Testis (tissue), 5 donors: ENCODE measurements at places on chromosomes 3 and 15. TPM values are rescaled to one million over a fixed set of nuclear protein-coding genes. Genes with fewer than 3 reads are reported as not detected.

DNA sequence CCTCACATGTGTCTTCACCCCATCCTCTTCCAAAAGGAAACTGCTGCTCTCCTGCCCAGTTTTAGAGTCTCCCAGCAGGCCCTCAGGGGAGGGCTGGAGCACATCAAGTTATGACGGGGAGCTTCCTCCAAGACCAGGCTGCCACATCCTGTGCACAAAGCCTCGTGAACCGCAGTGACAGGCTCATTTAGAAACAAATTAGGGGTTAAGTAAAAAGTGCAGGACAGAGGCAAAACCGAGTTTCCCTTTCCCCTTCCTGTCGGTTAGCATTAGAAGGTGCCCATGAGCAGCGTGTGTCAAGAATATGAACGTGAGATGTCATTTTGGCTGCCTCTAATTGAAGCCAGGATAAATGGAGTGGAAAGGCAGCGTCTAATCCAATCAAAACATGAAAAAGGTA lies 199.7 kb downstream of the ARRDC4 start:
- DNase-seq, result no peak

DNA sequence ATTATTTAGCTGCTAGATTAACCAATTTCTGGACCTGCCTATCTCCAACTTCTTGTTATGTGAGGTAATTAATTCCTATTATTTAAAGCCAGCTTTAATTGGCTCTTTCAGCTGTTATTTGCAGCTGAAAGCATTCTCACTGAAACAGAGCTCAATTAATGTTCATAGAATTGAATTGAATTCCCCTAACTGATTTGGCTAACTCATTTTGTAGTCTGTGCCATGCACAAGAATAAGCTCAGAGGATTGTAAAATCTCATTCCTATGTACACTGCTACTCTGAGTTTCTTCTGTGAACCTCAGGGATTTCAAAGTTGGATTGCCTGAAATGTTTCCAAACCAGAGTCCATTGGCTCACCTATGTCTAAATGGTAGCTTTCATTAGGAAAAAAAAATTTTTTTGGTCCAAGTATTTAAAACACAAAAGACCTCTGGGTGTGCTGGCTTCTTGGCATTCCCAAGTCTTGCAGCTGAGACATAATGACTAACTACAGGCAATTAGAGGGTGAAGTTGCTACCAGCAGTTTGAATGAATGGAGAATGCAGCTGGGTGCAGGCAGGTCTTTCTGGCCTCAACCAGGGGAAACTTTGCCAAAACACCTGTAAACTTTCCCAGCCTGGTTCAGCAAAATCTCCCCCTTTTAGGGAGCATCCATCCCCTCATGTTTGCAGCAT lies 134.3 kb downstream of the EDEM1 start:
- DNase-seq, result no peak

Gene DUOX1
- 5.7 TPM for total RNA-seq

DNA sequence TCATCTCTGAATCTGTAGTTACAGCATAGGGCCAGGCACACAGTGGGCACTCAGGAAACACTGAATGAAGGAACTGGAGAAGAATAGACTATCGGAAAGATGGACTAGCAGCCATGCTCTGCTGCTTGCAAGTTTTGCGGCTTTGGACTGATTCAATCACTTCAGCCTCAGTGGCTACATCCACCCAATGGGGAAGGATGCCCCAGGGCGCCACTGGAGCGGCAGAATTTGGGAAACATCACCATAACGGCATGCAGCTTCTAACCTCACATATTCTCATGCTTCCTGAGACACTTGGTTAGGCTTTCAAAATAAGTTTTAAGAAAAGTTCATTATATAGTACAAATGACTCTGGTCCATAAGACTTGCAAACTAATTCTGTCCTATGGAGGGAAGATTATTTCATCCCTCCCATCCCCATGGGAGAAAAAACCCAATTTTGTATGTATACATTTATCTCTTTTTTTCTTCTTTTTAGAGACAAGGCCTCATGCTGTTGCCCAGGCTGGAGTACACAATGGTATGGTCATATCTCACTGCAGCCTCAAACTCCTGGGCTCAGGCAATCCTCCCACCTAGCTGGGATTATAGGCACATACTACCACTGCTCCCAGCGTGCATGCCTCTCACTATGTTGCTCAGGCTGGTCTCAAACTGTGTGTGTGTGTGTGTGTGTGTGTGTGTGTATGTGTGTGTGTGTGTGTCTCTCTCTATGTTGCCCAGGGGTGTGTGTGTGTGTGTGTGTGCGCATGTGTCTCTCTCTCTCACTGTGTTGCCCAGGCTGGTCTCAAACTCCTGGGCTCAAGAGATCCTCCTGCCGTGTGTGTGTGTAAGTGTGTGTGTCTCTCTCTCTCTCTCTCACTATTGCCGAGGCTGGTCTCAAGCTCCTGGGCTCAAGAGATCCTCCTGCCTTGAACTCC lies 4.1 kb upstream of the FANCD2 start:
- DNase-seq, result no peak

DNA sequence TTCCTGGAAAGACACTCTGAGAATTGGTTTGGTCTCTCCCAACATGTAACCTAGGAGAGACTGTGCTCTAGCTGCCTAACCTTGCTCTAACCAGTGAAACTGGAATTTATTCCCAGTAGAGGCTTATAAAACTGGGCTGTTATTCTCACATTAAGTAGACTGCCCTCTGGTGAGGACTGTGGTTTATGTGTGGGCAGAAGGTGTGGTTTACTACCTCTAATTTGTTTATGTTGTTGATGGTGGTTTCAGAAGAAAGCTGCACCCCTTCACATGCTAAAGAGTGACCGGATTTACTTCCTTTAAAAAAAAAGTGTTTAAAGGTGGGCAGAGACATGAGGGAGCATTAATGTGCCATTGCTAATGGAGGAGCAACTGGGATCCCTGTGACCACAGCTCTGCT lies 273.2 kb downstream of the MECOM start:
- no peak for DNase-seq

- DNase-seq, result no peak
These were observed 34.6 kb upstream of the GPR149 start for GRCh38 chr3:154464440-154465190.

Gene SPTBN5
- 1.4 TPM for total RNA-seq

Gene CDC25A
- 51.6 TPM for total RNA-seq

- no peak for DNase-seq
These were observed 9.9 kb downstream of the RARB start for GRCh38 chr3:25437953-25438352.

DNA sequence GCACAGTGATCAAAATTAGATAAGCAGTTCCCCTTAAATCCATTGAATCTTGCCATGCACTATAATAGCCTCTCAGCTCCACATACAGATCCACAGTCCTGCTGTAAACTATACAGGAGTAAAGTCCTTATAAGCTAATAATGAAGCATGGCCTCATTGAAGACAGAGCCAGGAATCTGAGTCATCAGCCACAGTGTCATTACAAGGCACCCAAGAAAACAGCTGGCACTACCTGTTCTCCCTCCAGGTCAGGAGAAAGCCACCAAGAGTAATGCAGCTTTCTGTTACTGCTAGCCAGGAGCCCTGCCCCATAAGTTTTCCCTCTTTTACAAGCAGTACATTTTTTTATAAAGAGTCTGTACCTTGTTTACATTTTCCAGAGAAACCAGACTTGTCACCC lies 27.3 kb downstream of the WDR49 start:
- no peak for DNase-seq

Gene LRRN1
- 51.3 TPM for total RNA-seq

GRCh38 chr3:134369861-134370596 lies 4.2 kb downstream of the AMOTL2 start:
- no peak for DNase-seq

Gene CHRNA7
- 24.5 TPM for total RNA-seq

DNA sequence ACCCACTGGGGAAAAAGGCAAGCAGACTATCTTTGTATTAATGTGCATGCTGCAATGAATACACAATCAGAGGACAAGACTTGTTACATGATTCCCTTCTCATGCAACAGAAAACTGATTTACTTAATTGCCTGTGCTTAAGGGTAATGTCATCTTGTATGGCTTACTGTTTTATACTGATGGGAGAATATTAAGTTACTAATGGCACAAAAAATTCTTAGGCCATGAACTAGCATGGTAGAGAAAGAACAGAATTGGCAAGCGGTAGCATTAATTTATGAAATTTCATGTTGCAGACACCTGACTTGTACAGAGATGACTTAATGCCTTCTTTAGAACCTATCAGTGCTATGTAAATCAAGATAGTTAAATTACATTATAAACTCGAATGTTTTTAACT lies 282.3 kb downstream of the CNTN3 start:
- no peak for DNase-seq

GRCh38 chr3:59796456-59796855 lies 746.6 kb upstream of the CFAP20DC start:
- DNase-seq, result no peak

Gene NSUN3
- total RNA-seq, result 19.6 TPM

GRCh38 chr3:135199137-135199536 lies 404.1 kb downstream of the EPHB1 start:
- no peak for DNase-seq
